Activated T-cell treated with anti-CD3 and anti-CD28 coated beads, Interleukin-2, amount 50 U/mL, for 1 hour (primary cell): ENCODE measurements at places on chromosomes 13 and 19.

- peak; percentile 60 for DNase-seq
These were observed 75.4 kb upstream of the GPR183 start for GRCh38 chr13:99382428-99383133.

GRCh38 chr19:29680937-29681336 is 15.7 kb downstream of the PLEKHF1 start:
- peak; percentile 39 for DNase-seq

DNA sequence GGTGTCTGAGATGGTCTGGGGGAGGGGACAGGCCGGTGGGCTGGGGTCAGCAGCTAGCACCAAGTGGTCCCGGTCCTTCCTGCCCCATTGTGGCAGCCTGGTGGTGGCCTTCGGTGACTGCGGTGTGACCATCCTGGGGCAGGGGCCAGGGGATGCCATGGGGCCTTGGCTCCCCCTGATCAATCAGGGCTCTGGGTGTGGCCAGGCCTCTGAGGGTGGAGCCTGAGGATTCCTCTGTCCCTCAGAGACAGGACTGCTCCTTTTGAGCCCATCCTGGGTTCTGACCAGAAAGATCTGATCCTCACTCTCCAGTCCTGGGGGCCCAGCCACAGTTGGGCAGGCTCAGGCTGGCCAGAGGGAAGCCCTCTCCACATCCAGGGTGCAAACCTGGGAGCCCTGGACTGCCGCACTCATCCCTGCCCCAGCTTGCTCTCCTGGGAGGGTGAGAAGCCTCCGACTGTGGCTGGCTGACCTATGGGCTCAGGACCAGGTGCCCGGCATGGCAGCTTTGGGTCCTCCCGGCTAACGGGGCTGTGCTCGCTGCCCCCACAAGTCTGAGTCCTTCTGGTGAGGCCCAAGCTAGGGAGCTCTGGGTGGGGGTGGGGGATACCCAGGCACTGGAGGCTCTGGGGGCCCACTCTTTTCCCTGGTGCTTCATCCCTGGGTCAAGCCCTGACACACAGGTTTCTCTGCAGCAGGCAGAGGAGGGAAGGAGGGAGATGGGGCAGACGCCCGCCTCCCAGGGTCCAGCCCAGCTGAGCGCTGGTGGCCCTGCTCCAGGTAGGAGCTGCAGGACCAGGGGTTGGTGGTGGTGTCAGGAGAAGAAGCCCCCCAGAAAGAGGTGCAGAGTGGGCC is 59.5 kb downstream of the IER2 start:
- no peak for DNase-seq

- DNase-seq: no peak
These were observed 829.9 kb upstream of the SLITRK5 start for GRCh38 chr13:86841264-86841663.

DNA sequence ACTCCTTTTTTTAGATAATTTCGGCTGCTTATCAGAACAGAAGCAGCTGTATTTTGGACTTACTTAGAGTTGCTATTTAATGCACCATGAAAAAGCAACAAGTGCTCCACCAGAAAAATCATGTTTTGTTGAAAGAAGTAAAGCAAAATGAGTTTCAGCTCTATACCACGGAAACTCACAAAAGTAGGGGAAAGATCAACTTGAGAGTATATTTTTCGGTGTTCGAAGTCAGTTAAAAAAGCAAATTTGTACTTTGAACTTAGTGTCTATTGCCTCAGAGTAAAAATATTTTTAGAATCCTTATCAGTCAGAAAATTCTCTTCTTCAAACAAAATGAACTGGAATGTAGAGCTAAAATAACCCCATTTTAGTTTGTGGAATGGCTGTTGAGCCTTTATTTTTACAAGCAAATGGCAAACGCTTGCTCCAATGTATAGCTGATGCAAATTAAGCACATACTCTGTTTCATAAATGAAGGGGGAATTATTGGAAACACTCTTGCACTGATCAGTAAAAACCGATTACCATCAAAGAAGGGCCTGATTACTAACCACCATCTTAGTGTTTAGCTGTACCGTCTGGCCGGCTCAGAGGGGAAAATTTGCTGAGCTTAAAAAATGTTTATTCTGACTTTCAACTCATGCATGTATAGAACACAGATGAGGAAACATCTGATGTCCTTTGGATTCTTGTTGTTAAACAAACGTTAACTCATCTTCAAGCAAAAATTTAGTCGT is 540.7 kb downstream of the GPC6 start:
- DNase-seq: no peak

DNA sequence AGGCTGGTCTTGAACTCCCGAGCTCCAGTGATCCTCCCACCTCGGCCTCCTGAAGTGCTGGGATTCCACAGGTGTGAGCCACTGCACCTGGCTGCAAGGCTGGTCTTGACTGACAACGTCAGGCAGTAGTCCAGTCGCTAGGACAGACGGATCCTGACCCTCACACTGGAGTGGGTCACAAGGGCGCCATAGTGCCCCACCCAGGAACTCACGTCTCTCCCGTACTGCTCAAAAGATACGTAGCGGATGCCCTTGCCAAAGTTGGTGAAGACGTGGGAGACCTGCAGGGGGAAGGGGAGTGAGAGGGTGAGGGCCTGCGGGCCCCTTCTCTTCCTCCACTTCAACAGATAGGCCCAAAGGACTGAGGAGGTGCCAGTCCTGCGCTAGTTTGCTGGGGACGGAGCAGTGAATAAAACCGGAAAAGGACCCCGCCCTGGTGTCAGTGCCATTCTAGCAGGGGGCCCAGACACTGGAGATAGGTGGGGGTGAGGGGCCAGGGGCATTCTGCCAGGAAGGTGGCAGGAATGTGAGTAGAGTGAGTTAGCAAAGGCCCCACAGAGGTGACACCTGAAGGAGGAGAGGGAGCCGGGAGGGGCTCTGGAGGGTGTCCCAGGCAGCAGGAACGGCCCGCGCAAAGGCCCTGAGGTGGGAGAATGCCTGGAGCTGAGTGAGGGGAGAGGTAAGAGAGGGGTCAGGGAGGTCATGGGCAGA is 11.9 kb downstream of the MRPS12 start:
- no peak for DNase-seq

GRCh38 chr13:102642475-102642874 is 45.7 kb downstream of the TPP2 start:
- no peak for DNase-seq

DNA sequence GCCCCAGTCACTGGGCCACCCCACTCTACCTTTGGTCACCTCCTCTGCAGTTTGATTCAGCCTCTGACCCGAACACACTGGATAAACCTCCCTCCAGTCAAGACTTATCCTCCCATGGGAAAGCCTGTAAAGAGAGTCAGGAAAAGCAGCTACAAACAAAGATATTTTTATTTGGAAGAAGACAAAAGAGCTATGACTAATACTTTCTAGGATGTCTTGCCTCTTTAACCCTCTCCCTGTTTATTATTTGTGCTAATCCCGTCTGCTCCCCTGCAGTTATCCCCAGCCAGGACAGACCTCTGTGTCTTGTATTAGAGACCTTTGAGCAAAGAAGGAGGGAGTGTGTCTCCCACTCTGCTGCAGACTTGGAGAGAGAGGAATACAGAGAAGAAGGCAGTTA is 178.3 kb downstream of the EFNB2 start:
- no peak for DNase-seq

GRCh38 chr19:35643255-35644205 is 2.0 kb downstream of the ETV2 start:
- peak; percentile 87 for DNase-seq

DNA sequence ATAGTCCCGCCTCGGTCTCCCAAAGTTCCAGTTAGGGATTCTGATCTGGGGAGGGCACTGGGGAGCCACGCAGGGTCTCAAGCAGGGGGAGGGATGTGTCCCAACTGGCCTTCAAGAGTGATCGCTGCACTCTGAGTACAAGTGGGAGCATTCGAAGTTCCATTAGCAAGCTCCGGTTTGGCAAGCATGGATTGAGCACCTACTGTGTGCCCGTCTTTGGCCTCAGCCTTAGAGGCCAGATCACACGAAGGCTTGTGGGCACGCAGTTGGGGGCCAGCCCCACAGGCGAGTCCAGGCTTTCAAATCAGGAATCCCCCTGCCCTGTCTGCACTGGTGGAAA is 32.1 kb upstream of the TCF3 start:
- DNase-seq: no peak

GRCh38 chr13:91882918-91883317 is 484.5 kb downstream of the GPC5 start:
- no peak for DNase-seq

- peak; percentile 32 for DNase-seq
These were observed 49.6 kb downstream of the MYO9B start for GRCh38 chr19:17125062-17125727.

DNA sequence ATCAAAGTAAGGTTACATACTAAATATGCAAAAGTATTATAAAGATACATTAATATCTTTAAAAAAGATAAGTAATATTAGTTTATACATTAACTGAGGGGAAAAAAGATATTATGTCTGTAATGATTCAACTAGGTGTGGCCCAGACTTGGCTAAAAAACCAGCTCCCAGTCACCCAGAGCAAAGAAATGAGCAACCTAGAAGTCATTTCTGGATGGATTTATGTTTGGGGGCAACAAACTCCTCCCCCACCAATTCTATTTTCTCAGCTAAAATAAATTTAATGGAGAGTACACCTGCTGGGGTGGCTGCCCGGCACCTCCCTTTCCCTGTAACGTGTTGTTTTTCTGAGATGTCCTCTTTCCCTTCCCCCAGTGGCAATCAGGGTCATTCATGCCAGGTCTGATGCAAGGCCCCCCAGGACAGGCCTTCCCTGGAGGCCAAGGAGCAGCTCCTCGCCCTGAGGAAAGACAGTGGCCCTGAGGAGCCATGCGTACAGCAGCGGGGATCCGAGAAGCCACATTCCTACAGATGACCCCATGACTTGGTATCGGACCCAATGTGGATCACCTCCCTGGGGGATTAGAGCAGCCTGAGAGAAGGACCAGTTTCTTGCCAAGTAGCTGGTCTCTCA is 78.6 kb upstream of the DOCK9 start:
- no peak for DNase-seq

DNA sequence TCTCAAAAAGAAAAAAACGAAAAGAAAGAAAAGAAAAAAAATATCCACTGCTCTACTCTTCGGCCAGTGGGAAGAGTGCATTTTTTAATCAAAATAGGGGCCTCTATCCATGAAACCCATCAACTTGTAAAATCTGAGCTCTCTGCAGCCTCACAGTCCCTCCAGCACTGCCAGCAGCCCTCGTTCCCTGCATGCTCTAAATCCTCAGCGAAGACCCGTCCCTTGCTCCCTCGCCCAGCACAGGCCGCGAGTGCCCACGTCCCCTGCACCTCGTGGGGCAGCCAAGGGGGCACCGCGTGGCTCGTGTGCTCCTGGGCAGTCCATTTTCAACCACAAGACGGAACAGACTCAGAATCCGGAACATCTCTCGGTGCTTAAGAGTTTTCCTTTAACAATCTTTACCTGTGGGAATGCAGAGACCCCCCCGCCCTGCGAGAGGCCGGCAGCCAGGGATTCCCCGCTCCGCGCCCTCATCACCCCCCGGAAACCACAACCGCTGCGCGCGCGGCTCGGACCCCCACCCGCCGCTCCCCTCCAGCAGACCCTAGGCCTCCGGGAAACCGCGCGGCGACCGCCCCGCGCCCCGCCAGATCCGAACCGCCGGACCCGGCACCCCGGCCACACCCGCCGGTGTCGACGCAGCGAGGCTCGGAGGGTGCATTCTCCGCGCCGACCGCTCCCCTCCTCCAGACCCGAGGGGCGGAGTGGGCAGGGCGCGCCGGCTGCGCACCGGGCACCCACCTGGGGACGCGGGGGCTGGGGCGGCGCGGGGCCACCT is 638 bp downstream of the ANKRD27 start:
- DNase-seq: no peak

DNA sequence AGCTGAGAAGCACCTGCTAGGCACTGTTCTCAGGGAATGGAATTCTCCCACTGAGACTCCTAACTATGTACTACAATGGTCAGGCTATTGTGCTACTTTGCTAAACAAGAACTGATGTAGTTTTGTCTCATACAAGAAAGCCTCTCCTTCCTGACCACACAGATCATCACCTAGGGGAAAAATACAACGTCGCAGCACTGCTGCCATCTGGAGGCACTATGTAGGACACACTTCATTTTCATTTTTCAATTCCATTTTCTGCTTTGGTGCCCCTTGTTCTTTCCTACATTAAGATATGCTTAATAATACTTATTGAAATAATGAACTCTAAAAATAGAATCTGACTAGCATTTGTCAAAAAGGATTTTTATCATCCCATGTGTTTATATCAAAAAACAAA is 21.1 kb downstream of the PROSER1 start:
- DNase-seq: no peak
